Panc1 (cell line): ENCODE measurements at places on chromosomes 7 and 10.

- DNase-seq: no peak
Measured at GRCh38 chr10:70908406-70909296, 20.3 kb upstream of the PCBD1 start.

DNA sequence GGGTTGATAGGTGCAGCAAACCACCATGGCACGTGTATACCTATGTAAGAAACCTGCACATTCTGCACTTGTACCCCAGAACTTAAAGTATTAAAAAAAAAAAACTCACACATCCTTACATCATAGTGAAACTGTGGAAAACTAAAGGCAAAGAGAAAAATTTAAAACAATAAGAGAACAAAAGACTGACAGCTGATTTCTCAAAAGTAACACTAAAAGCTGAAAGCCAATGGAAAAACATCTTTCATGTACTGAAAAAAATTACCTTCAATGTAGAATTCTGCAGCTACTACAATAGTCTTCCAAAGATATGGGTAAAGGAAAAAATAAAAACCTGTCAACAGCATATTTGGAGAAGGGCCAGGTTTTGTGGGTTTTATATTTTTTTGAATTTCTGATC, 729.1 kb upstream of the NRP1 start:
- no peak for DNase-seq

DNA sequence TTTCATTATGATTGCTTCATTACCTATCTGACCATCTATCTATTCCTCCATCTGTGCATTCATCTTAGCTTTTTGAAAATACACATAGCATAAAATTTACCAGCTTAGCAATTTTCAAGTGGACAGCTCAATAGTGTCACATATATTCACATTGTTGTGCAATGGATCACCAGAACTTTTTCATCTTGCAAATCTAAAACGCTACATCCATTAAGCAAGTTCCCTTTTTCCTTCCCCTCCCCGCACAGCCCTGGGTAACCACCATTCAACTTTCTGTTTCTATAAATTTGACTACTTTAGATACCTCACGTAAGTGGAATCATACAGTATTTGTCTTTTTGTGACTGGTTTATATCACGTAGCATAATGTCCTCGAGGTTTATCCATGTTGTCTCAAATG, 78.0 kb upstream of the ADRB1 start:
- no peak for DNase-seq

- DNase-seq: no peak
Measured at GRCh38 chr7:45919993-45920459, 1.0 kb downstream of the IGFBP3 start.

DNA sequence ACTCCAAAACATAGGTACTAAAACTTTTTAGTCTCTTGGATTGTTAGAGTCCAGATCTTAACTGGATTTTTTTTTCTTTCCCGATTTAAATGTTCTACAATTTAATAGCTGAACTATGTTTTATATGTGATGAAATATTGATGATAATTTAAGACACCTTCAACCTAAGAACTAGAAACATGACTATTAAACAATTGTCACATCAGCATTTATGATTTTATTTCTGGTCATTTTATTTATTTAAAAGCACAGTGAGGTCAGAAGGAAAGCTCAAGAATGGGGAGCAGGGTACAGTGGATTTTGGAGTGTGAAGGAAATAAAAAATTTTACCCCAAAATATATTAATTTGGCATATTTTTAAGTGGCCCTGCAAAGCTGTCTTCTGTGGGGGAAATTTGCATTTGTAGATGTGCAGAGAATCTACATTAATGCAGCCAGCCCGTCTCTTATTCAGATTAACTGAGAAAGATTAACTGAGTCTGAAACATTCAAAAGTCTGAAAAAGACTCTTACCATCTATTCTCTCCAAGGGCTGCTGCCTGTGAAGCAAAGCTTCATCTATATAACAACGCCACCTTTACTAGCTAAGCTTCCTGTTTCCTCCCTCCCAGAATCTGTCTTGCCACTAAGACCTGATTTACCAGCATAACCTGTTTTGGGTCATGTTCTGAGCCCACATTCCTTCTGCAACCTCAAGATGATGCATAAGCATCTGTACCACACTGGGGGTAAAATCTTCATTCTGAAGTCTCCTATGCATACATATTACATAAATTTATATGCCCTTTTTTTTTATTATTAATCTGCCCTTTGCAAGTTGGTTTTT, 86.4 kb downstream of the TMEM106B start:
- no peak for DNase-seq

DNA sequence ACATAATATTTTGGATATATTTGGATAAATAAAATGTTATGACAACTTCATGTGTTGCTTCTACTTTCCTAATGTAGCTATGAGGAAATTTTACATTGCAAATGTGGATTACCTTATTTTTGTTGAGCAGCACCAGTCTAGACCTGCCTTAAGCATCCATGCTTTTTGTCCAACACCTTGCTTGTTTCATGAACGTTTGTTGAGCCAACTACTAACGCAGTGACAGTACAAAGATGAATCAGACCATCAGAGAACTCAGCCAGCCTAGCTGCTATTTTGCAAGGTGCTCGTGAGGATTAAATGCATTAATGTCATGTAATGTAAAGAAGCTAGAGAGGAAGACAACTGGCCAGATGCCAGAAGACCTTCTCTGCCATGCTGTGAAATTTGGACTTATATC, 1.1 kb upstream of the ZC3HAV1L start:
- DNase-seq: no peak

- no peak for DNase-seq
Measured at GRCh38 chr7:98265841-98266271, 13.8 kb upstream of the TECPR1 start.

GRCh38 chr7:151517601-151518104, 2.0 kb downstream of the RHEB start:
- DNase-seq: no peak

- no peak for DNase-seq
Measured at GRCh38 chr10:101489355-101489754, 98.7 kb downstream of the POLL start.

DNA sequence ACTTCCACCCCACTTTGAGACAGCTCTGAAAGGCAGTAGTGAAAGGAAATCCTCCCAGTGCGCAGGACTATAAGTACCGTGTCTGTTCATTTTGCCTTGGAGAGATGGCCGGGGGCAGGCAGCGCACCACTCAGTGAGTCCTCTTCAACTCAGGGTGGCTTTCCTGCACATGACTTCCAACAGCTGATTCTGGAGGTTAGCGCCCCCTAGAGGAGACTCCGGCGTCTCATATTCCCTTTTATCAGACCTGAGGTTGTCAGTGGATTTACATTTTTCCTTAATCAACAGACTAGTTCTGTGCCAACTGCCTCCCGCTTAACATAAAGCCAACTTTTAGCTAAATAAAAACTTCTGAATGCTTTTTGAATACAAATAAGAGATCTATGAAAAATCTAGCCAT, 101.0 kb downstream of the HERPUD2 start:
- no peak for DNase-seq

DNA sequence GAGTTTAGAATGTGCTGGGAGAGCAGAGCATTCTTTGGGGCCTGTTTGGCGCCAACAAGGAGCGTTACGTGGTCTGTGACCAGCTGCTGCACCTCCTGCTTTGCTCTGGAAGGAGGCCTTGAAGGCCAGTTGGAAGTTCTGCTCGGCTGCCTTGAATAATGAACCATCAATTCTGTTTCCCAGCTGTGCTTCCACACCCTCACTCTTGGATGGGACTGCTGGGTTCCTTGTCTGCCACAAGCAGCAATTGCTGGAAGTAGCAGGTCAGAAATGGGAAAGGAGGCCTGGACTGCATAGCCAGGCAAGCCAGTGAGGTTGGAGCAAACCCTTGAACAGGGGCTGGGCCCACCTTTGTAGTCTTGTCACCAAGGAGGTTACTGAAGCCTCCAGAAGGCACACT, 86.6 kb upstream of the INSYN2A start:
- no peak for DNase-seq

DNA sequence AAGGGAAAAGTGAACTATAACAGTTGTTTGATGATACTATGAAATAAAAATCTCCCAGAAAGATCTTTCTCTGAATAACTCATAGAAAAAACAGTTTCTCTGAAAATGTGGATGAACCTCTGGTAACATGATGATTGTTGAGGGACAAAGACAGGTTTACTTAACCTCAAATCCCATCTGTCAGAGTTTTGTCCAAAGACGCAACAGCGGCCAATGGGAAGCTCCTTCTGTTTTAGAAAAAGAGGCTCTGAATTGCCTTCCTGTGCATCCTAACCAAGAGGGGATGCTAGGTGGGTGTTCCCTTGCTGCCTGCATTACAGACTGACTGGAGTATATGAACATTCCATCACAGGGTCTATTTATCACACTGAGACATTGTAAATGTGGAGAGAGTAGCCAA, 8.9 kb upstream of the HYCC1 start:
- DNase-seq: no peak

GRCh38 chr7:19928247-19928646, 154.8 kb upstream of the TMEM196 start:
- DNase-seq: no peak

GRCh38 chr10:73247509-73248258, 629 bp upstream of the DNAJC9 start:
- DNase-seq: no peak

DNA sequence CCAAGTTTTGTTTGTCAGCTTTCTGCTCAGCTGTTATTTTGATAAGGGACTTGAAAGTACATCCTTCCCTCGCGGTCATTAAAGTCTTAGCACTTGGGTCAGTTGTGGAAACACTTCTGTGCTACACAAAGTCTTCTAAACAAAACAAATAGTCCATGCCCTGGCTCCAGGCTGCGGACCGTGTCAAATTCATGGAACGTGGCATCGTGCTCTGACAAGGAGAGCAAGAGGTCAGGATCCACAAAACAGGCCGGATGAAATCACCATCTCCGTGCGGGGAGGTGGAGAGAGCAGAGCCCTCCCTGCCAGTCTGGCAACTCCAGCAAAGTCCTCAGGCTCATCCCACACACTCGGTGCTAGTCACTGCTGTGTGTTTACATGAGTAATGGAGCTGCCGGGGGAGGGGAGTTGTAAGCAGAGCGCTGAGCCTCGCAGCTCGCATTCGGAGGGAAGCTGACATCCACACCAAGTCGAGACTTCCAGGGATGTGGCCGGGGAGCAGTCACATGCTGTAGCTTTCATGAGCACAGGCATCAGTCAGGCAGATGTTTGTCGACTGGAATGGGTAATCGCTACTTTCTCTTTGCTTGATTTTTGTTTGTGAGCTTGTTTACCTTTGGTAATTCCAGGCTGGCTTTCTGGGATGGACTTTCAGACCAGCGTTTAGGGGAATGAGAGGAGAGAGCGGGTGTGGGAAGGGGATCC, 147.6 kb downstream of the ARID5B start:
- peak; percentile 88 for DNase-seq

- DNase-seq: no peak
Measured at GRCh38 chr7:95883217-95883616, 110.9 kb downstream of the DYNC1I1 start.

DNA sequence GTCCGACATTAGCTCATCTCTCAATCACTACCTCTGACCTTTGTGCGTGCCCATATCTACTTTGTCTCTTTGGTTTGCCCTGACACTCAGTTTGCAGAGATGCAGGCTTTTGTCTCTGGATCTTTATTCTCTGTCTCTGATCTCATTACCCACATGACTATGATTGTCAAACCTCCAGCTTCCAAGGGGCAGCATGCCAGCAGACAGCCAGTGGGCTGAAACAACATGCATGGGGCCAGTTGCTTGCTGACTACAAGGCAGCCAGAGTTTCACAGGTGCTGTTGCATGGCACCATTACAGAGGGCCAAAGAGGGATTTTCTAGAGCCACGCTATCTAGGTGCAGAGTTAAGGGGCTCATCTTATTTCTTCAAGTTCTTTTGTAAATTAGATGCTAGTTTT, 146.2 kb downstream of the SPAG6 start:
- DNase-seq: no peak

GRCh38 chr7:47940088-47941013, 7.9 kb downstream of the PKD1L1 start:
- DNase-seq: no peak

GRCh38 chr10:72270607-72271281, 3.0 kb upstream of the DDIT4 start:
- no peak for DNase-seq

GRCh38 chr10:32149252-32149955, 93.2 kb upstream of the KIF5B start:
- DNase-seq: no peak

GRCh38 chr10:75592151-75592787, 160.8 kb downstream of the LRMDA start:
- no peak for DNase-seq

DNA sequence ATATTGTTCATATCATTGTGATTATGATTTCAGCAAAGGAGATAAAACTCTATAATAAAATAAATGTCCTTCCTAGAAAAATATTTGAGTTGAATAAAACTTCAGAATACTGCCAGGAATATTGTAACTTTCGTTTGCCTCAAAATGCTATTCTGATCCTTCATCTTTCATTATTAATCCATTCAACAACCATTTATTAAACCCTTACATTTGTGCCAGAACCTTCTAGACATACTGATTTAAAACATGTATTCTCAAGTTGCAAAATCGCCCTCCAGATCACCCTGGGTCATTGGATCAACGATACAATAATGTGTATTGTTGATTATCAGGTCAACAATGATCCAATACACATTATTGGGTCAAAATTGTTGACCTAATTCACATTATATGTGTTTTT, 759.8 kb downstream of the CNTNAP2 start:
- DNase-seq: no peak

GRCh38 chr10:5617521-5617920, 48.9 kb downstream of the ASB13 start:
- no peak for DNase-seq

- no peak for DNase-seq
Measured at GRCh38 chr10:71266147-71266917, 52.7 kb upstream of the SLC29A3 start.

DNA sequence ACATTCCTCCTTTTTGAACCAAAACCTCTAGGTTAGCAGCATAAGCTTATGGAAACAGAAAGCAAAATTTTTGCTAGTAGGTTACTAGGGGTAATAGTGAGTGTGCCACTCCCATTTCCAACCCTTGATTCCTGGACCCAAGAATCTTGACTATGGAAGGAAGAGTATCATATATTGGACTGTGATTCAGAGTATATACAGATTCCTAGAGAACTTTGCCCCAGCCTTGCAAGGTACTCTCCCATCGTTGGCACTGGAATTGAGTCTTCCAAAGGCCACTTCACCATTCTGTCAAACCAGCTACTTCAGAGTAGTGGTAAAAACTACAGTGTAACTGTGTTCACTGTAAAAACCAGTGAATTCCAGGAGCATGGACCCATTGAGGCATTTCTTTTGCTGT, 69.4 kb downstream of the LRRC17 start:
- no peak for DNase-seq

DNA sequence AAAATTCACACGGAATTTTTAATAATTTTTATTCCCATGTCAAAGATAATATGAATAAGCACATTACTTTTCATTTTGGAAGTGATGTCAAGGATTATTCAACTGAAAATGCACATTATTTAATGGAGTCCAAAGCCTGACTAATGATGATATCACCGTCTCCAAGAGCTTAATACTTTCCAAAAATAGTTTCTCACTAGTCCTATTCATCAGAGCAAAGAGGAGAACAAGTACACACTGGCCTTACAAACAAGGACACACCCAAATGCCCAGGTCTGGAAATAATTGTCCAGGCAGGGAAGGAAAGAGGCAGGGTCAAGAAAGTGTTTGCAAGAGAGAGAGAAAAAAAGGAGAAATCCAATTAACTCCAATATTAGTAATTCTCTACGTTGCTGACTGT, 216.8 kb upstream of the CCDC6 start:
- no peak for DNase-seq
